ENCODE measurements at places on chromosomes 4 and X.

DNA sequence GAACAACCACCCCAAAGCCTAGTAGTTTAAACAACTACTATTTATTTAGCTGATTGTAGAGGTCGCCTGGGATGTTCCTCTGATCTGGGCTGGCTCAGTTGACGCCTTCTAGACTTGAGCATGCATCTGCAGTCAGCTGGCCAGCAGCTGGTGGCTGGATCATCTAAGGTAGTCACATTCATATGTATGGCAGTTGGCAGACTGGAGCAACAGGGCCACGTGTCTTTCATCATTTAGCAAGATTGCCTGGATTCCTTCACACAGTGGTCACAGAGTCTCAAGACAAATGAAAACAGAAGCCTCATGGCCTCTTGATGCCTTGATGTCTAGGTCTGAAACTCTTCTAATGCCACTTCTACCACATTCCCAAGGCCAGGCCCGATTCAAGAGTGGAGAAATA is 220.6 kb upstream of the S100G start:
- no peak for DNase-seq
- H3K27ac ChIP-seq = no peak overlapping the region
- H3K4me1 ChIP-seq = no peaks in the 10 kb centered on the region

- H3K4me3 ChIP-seq = no peak overlapping the region
- no peaks in the 10 kb centered on the region for H3K36me3 ChIP-seq
- no peaks in the 10 kb centered on the region for H3K4me1 ChIP-seq
- no peak overlapping the region for H3K27ac ChIP-seq
- no peaks in the 10 kb centered on the region for H3K27me3 ChIP-seq
Measured at GRCh38 chr4:52368895-52369294, 290.2 kb downstream of the USP46 start.

- no peak overlapping the region for H3K27ac ChIP-seq
- H3K27me3 ChIP-seq = no peaks in the 10 kb centered on the region
- no peak for DNase-seq
- no peak overlapping the region for H3K4me3 ChIP-seq
- no peaks in the 10 kb centered on the region for H3K4me1 ChIP-seq
Measured at GRCh38 chrX:114889481-114889880, 127.9 kb downstream of the IL13RA2 start.

DNA sequence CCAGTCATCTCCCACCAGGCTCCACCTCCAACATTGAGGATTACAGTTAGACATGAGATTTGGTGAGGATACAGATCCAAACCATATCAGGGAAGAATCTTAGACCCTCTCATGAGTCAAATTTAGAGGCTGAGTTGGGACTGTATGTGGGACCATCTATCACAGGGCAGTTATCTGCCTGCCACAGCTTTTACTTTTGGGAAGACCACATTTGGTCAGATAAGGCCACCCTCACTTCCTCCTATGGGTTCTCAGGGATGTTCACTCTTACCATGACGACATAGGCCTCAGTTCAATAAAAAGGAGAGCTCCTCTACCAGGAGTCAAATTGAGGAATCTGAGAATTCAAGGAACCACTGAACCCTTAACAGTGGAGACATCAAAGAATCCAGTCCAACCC is 2.1 kb downstream of the MAGEB2 start:
- H3K36me3 ChIP-seq = no peaks in the 10 kb centered on the region
- no peaks in the 10 kb centered on the region for H3K4me1 ChIP-seq
- H3K4me3 ChIP-seq = no peak overlapping the region
- DNase-seq = no peak
- no peaks in the 10 kb centered on the region for H3K27me3 ChIP-seq

GRCh38 chrX:101682723-101683122 is 23.1 kb upstream of the ARMCX2 start:
- H3K4me3 ChIP-seq = no peak overlapping the region
- DNase-seq = no peak
- H3K4me1 ChIP-seq = no peaks in the 10 kb centered on the region
- peaks cover 4% of the 10 kb centered on the region for H3K27me3 ChIP-seq
- no peak overlapping the region for H3K27ac ChIP-seq

DNA sequence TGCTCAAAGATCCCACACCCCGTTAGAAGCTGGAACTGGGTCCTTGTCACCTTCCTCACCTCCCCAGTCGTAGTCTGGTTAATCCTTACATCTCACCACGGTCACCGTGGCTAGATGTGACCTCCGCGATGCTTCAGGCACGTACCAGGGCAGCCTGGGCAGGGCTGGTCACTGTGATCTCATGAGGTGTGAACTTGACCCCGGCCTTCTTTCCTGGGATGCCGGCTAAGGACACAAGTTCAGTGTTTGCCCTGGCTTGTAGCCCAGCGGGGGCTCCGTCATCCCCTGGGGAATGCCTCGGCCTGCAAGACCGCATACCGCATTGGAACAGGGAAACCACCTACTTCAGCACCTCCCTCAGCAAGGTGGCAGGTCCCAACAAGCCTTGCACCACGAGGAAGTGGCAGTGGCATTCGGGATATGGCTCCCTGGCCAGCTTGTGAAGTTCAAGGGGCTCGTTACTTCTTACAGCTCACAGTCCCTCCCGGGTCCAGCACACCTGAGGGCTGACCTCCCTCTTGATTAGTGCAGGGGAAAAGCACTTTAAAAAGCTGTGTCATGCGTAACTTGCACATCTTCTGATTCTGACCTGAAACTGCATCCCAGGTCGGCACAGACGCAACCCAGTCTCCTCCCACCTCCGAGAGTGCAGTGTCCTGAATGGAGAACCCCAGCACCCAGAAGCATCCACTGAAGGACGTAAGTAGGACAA is 25.9 kb downstream of the NOP14 start:
- H3K4me1 ChIP-seq = peaks cover 61% of the 10 kb centered on the region
- no peak overlapping the region for H3K27ac ChIP-seq
- no peaks in the 10 kb centered on the region for H3K27me3 ChIP-seq
- H3K36me3 ChIP-seq = peaks cover 52% of the 10 kb centered on the region

DNA sequence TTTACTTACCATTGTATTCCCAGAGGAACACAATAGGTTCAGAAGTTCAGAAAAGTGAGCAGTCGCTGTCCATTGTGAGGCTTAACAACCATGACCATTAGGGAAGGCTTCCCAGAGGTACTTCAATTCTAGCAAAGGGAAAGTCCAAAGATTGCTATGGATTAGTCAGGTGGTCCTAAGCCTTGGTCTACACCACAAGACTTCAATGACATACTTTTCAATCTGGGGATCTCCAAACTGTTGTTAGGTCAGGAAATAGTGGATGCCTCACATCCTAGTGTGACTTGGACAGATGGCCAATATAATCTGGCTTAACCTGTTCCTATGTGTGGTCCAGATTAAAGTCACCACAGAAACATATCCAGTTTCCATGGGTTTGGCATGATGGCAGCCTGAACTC is 118.0 kb downstream of the SPCS3 start:
- H3K4me3 ChIP-seq = no peak overlapping the region
- no peak for DNase-seq
- H3K27ac ChIP-seq = no peak overlapping the region
- H3K27me3 ChIP-seq = no peaks in the 10 kb centered on the region

GRCh38 chrX:88908056-88908455 is 161.0 kb downstream of the CPXCR1 start:
- no peaks in the 10 kb centered on the region for H3K4me1 ChIP-seq
- no peaks in the 10 kb centered on the region for H3K27me3 ChIP-seq
- no peak overlapping the region for H3K27ac ChIP-seq
- DNase-seq = no peak

DNA sequence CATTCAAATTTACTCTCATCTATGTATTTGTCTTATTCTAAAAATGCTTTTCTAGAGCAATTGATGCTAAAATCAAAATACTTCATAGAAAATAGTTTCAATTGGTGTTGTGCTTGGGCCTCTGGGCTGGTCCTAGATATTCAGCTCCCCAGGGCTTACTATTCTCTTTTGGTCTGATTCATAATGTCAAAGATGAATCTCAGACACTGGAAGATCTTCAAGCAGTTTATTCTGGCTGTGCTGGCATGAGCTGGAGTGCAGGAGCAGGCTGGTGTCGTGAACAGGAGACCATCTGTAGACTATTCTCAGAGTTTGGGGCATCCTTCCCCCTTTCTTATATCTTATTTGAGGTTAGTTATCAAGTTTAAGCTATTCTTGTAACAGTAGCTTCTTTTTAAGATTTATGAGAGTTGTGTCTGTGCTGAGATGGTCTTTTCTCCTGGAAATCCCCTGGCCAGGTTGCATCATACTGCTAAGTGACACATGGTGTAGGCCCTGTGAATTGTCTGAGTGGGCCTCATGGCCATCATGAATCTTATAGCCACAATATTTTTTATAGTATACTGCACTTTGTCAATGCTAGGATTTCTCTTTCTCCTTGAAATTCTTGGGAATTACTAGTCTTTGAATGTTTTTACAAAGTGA is 1624.0 kb upstream of the IGFBP7 start:
- no peak overlapping the region for H3K4me3 ChIP-seq
- no peaks in the 10 kb centered on the region for H3K27me3 ChIP-seq
- DNase-seq = no peak
- no peaks in the 10 kb centered on the region for H3K4me1 ChIP-seq
- no peaks in the 10 kb centered on the region for H3K36me3 ChIP-seq
